B cell (primary cell): ENCODE measurements at places on chromosomes 6 and 20. TPM values are rescaled to one million over a fixed set of nuclear protein-coding genes. Genes with fewer than 3 reads are reported as not detected.
A peak's percentile ranks its signal among the peaks of the same experiment; 100 is the strongest.

DNA sequence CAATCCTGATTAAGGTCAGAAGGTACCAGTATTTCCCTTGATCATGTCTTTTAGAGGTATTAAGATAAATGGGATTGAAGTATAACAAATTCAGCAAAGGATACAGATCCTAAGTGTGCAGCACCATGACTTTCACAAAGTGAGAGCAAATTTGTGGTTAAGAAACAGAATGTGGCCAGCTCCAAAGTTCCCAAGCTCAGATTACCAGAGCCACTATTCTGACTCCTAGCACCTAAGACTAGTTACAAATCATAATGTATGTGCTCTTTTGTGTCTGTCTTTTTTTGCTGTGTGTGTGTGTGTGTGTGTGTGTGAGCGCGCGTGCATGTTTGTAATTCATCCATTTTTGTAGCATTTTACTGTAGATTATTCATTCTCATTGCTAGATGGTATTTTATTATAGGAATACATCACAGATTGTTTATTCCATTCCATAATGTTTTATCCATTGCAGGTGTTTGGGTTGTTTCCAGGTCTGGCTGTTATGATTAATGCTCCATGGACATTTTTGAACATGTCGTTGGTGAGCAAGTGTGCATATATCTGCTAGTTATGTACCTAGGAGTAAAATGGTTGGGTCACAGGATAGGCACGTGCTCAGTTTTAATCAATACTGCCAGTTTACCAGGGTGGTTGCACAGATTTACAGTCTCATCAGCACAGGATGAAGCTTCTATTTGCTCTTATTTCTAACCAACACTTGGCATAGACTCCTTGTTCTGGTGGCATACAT lies 314.0 kb upstream of the JAG1 start:
- no peak for DNase-seq

Gene STX11
- 10.3 and 11.6 TPM in 2 replicates for total RNA-seq

DNA sequence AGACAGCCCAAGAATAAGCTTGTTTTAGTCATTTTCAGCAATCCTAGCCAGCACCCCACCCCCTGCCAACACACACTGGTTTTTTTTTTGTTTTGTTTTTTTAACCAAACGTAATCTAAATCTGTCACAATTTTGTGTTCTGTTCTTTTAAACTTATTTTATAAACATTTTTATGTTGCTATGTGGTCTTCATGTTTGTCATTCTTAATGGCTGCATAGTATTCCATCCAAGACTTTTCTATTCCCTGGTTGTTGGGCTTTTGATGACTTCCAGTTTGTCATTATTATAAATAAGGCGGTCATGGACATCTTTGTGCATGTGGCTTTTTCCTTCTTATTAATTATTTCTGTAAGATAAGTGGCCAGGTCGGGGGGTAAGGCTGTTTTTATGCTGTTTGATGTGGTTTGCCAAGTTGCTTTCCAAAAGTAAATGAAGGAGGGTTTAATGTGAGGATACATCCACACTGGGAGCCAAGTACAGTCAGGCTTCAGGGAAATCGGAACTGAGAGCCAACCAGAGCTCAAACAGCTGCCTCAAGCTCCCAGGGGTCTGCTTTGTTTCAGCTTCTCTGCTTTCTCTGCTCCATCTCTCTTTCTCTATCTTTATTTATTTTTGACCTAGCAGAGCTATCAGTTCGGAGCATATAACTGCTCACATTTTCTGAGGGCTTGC lies 125.8 kb downstream of the VEGFA start:
- DNase-seq: no peak

Gene SCRT2
- not detected in 2 replicates for total RNA-seq

DNA sequence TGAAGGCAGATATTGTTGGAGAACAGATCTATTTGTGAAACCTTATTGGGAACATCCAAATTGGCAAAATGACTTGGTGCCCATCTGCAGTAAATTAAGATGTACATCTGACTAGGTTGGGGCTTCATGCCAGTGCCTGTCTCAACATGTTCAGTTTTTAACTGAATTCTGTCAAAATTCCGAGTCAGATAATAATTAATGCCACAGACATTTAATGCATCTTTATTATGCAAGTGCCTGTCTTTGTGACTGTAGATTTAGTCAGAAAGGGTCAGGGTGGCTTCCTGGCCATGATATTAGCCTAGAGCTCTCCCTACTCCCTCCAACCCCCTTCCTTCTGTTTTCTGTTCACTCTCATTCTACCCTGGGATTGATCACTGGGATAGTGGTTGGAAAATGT lies 199.3 kb upstream of the FLRT3 start:
- DNase-seq: no peak

DNA sequence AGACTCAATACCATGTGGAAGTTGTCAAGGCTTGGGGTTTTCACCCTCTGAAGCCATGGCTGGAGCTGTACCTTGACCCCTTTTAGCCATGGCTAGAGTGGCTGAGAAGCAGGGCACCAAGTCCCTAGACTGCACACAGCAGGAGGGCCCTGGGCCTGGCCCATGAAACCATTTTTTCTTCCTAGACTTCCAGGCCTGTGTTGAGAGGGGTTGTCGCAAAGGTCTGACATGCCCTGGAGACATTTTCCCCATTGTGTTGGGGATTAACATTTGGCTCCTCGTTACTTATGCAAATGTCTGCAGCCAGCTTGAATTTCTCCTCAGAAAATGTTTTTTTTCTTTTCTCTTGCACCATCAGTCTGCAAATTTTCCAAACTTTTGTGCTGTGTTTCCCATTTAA lies 196.4 kb downstream of the SLC16A10 start:
- DNase-seq: no peak

DNA sequence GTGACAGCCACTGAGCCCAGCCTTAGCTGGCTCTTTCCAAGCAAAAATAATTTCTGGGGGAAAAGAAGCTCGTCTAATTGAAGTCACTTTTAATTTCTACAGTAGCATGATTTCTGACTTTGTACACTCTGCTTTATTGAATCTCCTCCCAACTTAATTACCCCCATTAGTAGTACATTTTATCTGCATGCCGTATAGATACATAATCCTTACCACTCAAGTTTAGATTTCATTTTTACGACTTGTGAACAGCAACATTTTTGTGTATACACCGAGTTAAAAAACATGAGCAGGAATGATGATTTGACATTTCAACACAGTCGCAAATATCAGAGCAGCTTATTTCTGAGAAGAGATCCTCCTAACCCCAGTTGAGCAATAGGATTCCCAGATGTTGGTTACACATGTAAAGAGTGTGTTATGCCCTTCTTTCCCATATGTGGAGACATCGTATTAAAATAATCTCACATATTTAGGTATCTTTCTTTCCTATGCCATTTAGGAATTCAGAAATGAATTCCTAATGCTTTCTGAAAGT lies 127.3 kb upstream of the MTHFD1L start:
- no peak for DNase-seq

DNA sequence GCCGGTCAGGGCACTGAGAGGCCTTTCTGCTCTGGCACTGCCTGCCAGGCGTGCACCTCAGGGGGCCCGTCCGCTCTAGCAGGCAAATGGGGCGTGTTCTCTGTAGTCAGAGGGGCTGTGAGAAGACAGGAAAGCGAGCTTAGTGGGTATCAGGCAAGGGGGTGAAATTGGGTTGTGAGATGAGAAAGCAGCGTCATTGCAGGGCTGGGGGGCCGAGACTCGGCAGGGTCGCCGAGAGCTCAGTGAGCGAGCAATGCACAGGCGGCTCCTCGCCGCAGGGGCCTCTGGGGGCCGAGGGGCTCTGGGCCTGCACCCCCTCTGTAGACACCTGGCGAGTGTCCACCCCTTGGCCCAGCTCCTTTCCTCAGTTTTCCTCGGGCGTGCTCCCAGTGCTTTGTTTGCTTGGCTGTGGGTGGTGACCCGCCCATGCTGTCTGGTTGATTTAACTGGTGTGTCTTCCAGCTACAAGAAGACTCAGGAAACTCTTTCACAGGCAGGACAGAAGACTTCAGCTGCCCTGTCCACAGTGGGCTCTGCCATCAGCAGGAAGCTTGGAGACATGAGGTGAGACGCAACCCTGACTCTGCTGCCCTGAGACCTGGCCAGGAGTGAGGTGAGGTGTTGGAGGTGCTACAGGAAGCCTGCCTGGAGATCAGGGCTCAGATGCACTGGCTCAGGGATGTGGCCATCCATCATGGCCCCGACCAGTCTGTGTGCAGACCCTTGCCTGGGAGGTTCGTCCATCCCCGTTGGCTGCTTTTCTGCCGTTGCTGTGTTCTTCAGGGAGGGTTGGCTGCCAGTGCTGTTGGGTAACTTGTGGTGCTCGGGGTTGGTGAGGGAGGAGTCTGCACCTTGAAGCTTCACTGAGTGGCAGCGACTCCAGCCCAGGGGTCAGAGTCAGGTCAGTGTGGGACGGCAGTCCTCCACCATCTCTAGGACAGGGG lies 12.4 kb upstream of the DNAJC5 start:
- no peak for DNase-seq

Gene ECT2L
- total RNA-seq: not detected in 2 replicates

Gene HLA-DRA
- total RNA-seq: 2,785 and 2,881 TPM in 2 replicates

DNA sequence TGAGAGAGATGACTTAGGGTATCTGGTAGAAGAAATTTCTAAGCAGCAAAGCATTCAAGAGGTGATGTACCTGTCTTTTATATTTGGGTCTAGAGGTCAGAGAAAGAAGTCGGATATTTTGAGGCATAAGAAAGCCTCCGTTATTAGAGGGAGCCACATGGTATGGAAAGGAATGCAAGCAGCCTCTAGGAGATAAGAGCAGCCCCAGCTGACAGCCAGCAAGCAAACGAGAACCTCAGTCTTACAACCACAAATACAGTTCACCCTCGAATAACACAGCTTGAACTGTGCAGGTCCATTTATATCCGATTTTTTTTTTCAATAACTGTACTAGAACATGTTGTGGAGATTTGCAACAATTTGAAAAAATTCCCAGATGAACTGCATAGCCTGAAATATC lies 190.7 kb upstream of the VGLL2 start:
- DNase-seq: no peak

GRCh38 chr6:5767471-5767870 lies 239.3 kb downstream of the NRN1 start:
- DNase-seq: no peak

GRCh38 chr6:157227202-157228166 lies 95.8 kb downstream of the TMEM242 start:
- no peak for DNase-seq

Gene PCSK2
- total RNA-seq: not detected in 2 replicates

DNA sequence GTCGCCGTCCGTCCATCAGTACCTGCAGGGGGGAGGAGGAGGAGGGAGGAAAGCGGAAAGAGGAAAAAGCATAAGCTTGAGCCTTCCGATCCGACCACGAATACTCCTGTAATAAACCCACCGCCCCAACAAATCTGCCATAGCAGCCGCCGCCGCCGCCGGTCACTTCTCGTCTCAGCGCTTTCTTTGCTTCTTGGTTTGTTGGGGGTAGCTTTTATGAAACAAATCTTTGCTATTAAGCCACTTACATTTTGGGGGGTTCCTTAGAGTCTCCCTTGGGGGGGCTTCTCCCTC lies 277 bp downstream of the ADGRB3 start:
- no peak for DNase-seq

Gene KATNA1
- 18.5 and 19.8 TPM in 2 replicates for total RNA-seq

- peak; percentile 44 for DNase-seq
Observed at GRCh38 chr20:53598140-53599043, 4.8 kb upstream of the ZNF217 start.

Gene ULBP3
- total RNA-seq: 0.61 and 0.69 TPM in 2 replicates

- peak; percentile 14 for DNase-seq
Observed at GRCh38 chr6:38443352-38444144, 196.2 kb downstream of the BTBD9 start.
